CD4-positive, alpha-beta T cell treated with Interferon alpha-2 for 1 hour (primary cell): ENCODE measurements at places on chromosomes 2 and 18.
A peak's percentile ranks its signal among the peaks of the same experiment; 100 is the strongest.

- DNase-seq = peak; percentile 3
Observed at GRCh38 chr2:33321236-33321771, 155.1 kb upstream of the RASGRP3 start.

- DNase-seq = no peak
Observed at GRCh38 chr18:37578886-37579513, 13.4 kb upstream of the CELF4 start.

- no peak for DNase-seq
Observed at GRCh38 chr2:116499389-116499788, 1315.1 kb upstream of the DDX18 start.

GRCh38 chr2:230286048-230286447 lies 40.9 kb upstream of the SP140L start:
- DNase-seq = no peak

GRCh38 chr2:197309691-197310231 lies 819 bp downstream of the ANKRD44 start:
- peak; percentile 60 for DNase-seq

DNA sequence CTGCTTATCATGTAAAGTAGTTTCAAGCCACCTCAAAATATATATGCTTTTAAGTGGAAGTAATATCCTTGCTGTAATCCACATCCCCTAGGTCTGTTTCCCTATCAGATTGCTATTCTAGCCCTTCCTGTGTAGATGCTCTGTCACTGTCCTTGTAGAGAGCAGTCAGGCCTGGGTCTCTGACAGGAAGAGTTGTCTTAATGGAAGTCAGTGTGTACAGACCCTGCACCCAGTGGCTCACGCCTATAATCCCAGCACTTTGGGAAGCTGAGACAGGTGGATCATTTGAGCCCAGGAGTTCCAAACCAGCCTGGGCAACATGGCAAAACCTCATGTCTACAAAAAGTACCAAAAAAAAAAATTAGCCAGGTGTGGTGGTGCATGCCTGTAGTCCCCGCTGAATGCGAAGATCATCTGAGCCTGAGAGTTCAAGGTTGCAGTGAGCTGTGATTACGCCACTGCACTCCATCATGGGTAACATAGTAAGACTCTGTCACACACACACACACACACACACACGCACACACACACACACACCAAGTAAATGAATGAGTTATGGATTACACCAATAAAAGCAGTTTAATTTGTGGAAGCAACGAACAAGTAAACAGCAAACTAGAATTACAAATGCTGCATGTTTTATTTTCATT lies 70.2 kb upstream of the DSC1 start:
- DNase-seq = no peak

DNA sequence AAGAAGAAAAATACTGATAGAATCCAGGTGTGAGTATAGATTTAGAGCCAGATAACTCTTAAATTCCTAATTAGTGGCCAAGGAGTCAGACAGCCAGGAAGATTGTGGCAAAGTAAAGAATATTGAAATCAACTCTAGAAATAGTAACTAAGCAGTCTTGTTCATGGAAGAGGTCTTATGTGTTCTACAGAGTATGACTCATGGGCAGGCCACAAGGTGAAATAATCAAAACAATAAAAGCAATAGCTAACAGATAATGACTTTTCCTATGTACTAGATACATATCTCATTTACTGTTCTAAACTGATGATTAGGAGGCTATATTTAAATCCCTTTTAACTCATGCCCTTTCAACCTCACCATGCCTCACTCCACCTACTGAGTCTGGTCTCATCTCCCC lies 227.4 kb upstream of the COL3A1 start:
- no peak for DNase-seq
